ENCODE measurements at places on chromosomes 1 and 21.

DNA sequence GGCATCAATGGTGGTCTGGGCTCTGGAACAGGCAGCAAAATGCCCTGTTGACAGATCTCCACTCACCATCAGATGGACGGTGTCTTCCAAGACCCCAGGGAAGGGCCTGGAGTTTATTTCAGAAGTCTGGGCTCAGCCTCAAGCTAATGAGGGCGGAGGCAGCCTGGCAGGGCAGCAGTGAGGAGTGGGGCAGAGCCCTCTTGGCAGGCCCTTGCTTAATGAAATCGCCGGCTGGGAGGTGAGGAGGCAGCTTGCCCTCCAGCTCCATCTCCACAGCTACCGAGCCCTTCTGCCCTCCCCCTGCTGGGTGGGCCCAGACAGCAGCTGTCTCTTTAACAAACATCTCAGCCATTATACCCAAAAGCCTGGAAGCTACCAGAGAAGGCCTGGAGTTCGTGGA lies 22.0 kb upstream of the GRIK3 start:
- DNase-seq = no peak

- no peak for DNase-seq
Measured at GRCh38 chr1:167669209-167670124, 39.4 kb downstream of the RCSD1 start.

- no peak for DNase-seq
Measured at GRCh38 chr1:1089731-1090423, 15.8 kb upstream of the RNF223 start.

DNA sequence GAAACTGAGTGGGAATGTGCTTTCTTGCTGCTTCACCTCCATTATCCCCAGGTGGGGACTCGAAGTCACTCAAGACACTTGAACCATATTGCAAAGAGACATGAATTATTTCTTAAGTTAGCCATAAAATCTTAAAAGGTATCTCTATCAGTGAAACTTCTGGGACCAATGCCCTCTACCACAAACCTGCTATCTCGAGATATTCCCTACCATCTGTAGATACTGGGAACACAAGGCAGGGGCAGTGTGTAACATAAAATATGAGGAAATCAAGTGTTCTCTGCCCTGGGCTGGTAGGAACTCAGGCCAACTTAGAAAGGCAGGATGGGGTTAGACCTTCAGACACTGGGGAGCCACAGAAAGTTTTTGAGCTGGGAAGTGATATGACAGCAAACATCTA lies 1.3 kb upstream of the CD58 start:
- DNase-seq = no peak

DNA sequence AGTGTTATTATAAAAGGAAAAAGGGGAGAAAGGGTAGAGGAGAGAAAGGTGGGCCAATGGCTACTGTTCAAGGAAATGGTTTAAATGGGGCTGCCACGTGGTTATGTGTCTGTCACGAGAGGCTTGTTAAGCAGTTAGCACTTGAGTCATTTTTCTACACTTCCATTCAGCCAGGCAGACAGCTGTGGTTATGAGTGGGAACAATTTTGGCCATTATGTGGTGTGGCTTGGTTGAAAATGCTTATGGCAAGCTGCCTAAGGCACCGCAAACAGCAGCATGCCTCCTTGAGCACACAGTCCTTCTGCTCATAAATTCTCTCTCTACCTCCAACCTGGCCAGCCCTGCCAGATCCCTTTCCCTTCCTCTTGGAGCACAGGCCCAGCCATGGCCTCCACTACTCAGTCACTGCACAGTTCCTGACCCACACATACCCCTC lies 3.2 kb upstream of the SRM start:
- no peak for DNase-seq

GRCh38 chr1:24393892-24394291 lies 19.7 kb downstream of the STPG1 start:
- DNase-seq = no peak

GRCh38 chr1:199792874-199793273 lies 234.6 kb upstream of the NR5A2 start:
- DNase-seq = no peak

DNA sequence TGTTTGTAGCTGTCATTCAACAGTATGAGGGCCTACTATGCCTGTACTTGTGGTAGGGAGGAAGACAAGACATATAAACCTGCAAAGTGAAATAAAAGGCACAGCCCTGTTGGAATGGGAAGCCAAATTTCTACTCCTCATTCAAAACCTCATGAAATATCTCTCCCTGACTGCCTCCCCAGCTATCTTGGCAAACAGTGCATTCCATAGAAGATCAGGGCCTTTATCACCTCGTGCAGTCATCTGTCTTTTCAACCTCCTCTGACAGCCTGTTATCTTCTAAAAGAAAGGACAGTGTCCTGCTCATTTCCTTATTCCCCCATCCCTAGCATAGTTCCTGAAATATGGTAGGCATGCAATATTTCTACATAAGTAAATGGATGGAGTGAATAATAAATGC lies 71.0 kb downstream of the SH3GLB1 start:
- no peak for DNase-seq

- DNase-seq = no peak
Measured at GRCh38 chr1:209328196-209328595, 255.3 kb upstream of the CAMK1G start.

GRCh38 chr1:82755191-82755590 lies 954.5 kb downstream of the ADGRL2 start:
- DNase-seq = no peak

DNA sequence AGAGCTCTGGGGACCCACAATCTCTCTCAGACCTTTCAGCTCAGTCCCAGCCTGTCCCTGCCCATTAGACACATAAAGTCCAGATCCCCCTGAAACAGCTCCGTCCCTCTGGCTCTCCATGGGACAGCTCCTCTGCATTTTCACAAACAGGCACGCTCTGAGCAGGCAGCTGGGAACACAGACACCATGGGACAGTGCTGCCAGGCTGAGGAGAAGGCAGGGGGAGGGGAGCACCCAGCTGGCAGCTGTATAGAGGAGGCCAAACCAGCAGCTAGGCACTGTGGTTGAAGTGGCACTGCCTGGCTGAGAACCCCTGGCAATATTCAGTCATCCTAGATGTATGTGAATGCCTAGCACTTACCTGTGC lies 2.0 kb downstream of the TMEM63A start:
- DNase-seq = no peak

DNA sequence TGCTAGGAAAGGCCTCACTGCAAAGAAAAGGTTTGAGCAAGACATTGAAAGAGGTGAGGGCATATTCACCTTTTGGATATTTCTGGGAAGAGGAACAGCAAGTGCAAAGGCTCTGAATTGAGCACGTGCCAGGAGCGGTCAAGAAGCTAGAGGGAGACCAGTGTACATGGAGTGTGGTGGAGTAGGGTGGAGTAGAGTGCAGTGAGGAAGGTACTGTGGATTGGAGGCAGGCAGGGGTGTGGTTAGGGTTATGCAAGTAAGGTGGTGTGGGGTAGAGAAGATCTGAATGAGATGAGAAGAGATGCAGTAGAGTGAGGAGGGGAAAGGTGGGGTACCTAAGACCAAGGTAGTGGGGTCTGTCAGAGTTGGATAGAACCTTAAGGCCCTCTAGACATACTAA lies 119.6 kb downstream of the OMA1 start:
- no peak for DNase-seq

DNA sequence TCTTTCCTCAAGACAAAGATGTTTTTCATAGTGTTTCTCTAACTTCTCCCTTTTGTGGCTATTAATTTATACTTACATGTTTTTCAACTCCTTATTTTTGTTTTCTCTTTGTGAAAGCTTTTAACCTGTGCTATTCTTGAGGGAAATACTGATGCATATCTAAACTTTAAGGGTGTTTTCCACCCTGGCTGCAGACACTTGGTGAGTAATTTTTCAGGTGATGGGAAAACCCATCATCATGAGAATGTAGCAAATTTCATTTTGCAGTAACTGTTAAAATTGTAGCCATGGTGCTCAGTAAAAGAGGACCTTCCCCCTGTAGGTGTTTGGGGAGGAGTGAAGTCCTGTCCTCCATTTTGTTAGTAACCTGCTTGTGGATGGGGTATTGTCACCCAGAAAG lies 124.2 kb downstream of the LIPI start:
- no peak for DNase-seq

DNA sequence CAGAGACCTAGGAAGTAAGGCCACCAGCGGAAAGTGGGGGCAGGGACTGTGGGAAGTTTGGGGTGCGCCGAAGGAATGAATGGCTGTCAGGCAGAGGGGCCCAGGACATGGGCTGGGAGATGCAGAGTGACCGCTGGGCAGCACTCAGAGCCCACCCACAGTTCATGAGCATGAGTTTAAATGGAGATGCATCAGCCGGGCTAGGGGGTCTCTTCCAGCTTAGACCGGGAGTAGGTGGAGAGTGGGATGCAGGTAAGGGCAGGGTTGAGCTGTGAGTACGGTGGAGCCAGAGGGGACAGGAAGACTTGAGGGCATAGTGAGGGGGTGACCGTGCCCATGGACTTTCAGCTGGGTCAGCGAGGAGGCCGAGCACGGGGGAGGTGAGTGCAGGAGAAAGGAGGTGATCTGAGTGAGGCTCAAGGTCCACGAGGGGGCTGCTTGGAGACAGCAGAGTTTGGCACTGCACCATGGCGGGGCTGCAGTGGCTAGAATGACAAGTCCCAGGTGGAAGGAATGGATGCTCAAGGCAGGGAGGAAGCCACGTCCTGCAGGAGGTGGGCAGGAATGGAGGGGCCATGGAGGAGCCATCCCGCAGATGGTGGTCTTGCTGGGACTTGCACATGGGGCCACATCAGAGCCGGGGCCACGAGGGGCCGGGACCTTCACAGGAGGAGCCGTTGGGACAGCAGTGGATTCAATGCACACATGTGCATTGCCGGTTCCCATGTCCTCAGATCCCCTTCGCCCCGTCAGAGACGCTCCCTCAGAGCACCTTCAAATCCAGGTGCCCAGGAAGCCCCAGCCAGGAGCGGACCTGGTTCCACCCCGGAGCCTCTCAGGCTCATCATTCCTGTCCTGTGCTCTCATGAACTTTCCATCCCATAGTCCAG lies 34.9 kb downstream of the UBASH3A start:
- DNase-seq = no peak

DNA sequence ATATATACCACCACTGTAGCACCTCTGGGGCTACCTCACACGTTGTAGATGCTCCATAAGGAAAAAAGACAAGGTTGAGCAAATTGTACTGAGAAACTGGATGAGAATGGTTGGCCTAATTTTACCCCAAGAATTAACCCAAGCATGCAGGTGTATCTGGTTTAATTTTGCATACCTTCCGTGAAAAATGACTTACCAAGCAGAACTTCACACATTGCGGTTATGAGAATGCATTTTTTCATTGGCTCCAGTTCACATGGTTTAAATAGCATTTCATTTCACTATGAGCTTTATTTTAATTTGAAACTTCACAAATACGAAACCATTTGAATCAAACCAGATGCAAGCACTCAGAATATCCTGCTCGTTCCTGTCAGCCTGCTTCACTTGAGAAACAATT lies 512.2 kb downstream of the LTN1 start:
- no peak for DNase-seq
